Nucleus accumbens (tissue), 56 donors: ENCODE measurements at places on chromosomes 6 and 20.
A peak's percentile ranks its signal among the peaks of the same experiment; 100 is the strongest.

DNA sequence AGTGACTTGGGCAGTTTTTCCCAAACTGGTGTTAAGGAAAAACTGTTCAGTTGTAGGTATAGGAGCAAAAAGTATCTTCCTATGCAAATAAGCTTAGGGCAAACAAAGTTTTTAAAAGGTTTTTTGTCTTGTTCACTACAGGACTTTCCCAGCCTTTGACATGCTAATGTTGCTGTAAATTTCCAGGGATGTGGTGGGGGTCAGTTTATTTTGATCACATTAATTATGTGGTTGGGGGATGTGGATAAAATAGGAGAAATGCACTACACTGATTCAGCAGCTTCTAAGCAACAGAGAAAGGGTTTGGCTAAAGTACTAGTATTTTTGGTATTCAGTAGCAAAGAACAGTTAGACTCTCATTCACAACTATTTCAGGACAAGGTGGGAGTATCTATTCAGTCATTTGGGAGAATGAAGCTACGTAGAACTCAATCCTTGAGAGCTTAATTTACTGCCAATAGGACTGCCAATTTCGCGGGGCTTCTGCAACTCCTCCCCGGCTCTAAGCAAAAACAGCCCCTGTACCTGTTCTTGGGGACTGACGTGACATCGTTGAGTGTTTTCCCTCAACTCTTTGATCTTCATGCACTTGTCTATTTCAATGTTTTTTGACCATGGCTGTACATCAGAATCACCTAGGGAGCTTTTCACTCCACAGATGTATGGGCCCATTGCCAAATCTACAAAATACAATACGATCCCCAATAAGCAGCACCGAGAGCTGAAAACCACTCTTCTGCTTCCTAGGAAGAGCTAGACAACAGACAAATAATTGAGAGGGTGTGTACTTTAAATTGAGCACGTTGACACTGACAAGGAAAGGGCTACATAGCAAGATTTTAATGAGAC is 94.8 kb upstream of the NHSL1 start:
- DNase-seq, result no peak

- peak; percentile 79 for DNase-seq
Measured at GRCh38 chr20:44738813-44739477, 6.7 kb upstream of the KCNK15 start.

GRCh38 chr6:15335916-15336315 is 90.0 kb downstream of the JARID2 start:
- DNase-seq, result no peak

- no peak for DNase-seq
Measured at GRCh38 chr6:129843573-129843972, 17.5 kb downstream of the TMEM244 start.

GRCh38 chr6:80325742-80326141 is 219.3 kb downstream of the BCKDHB start:
- DNase-seq, result no peak

DNA sequence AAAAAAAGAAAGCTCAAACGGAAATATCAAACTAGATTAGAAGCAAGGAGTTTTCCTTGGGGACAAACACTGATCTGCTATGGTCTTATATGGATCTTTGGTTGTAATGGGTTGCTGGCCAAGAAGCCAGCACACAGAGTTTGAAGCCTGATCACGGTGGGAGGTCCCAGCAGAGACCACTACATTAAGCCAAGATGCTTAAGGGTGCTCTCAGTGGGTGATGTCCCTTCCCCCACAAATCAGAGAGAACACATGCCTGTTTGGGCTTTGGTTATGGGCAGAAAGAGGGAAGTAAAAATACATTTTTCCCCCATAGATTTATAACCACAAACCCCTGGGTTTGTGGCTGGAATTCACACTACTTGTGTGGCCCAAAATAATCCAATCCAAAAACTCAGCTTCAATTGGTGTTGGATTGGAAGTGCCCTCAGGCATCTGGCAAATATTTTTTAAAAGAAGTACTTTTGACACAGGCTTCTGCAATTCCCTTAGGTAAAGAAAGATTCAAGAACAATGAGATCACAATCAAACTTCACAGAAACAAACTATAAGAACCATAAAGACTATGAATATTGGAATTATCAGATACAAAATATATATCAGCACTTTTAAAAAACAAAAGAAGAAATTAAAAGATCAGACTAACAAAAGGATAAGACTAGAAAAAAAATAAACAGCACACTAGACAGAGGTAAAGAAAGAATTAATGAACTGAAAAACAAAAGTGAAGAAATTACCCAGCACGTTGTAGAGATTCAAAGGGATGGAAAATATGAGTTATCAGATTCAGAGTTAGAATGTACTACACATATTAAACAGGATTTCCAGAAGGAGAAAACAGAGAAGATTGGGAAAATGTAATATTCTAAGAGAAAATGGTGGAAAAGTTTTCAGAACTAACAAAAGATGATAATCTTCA is 44.7 kb downstream of the ESF1 start:
- DNase-seq, result no peak

GRCh38 chr20:39736434-39737327 is 774.5 kb downstream of the DHX35 start:
- DNase-seq, result no peak

GRCh38 chr20:32980131-32980941 is 23.9 kb downstream of the SUN5 start:
- peak; percentile 85 for DNase-seq

DNA sequence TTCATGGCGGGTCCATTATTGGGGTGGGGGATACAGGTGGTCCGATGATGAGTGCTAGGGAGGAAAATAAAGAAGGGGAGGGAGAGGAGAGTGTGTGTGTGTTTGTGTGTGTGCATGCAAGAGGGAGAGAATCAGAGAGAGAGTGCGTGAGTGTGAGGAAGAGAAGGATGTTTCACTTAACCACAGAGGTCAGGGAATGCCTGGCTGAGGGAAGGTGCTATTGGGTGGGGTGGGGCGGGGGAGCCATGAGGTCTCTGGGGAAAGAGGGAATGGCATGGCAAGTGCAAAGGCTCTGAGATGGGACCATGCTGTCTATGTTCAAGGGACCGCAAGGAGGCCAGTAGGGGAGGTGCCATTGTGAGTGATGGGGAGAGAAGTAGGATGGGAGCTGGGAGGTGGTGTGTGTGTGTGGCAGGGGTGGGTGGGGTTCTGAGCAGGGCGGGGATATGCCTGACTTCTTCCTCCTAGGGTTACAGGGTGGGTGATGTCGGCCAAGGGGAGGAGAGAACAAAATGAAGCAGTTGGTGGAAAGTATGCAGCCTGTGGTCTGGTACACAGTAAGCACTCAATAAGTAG is 23.0 kb downstream of the CEBPB start:
- no peak for DNase-seq

GRCh38 chr6:87155842-87156815 is 764 bp downstream of the ZNF292 start:
- no peak for DNase-seq

DNA sequence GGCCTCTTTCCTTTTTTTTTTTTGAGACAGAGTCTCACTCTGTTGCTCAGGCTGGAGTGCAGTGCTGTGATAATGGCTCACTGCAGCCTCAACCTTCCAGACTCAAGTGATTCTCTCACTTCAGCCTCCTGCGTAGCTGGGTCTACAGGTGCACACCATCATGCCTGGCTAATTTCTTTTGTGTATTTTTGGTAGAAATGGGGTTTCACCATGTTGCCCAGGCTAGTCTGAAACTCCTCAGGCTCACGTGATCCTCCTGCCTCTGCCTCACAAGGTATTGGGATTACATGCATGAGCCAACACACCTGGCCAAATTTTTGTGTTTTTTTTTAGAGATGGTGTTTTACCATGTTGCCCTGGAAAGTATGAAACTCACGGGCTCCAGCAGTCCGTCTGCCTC is 29.3 kb downstream of the SRC start:
- DNase-seq, result no peak
